ENCODE measurements at places on chromosomes 5 and 9.

- DNase-seq: no peak
Observed at GRCh38 chr5:149125386-149125891, 15.9 kb upstream of the ABLIM3 start.

- DNase-seq: no peak
Observed at GRCh38 chr9:74838351-74838750, 49.4 kb downstream of the TRPM6 start.

- no peak for DNase-seq
Observed at GRCh38 chr9:76004526-76004925, 114.1 kb downstream of the PCSK5 start.

DNA sequence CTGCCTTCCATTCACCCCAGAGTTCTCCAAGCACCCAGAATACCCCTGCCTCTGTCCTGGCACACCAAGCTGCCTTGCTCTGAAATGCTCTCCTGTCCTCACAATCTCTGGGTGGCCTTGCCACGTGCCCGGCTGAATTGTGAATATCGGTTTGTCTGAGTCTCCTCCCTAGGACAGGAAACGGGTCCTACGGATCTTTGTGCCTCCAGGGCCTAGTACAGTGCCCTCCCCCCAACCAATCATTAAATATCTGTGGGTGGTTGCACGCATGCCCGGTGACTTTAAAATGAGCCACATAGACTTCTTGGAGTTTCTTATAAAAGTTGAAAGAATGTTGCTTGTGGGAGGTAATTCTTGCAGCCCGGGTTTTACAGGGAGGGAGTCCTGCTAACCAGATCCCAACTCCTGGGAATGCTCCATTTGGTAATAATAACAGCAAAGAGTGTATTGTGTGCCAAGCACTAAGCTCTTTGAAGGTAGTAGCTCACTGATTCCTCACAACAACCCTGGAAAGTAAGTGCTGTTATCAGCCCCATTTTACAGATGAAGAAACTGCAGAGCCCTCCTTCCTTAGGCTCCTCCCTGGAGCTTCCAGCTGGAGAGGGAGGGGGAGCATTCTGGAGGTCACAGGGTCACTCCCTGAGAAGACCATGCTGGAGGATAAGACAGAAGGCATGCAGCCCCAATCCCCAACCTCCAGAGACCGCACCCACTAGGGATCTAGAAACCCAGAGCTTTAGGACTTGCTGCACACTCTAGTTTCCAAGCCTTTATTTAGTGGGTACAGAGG, 23.4 kb downstream of the URM1 start:
- DNase-seq: no peak

GRCh38 chr5:152358861-152359568, 46.1 kb downstream of the NMUR2 start:
- no peak for DNase-seq

GRCh38 chr5:157729858-157730257, 1.4 kb upstream of the THG1L start:
- DNase-seq: no peak

GRCh38 chr9:25857147-25857546, 178.9 kb upstream of the TUSC1 start:
- DNase-seq: peak; percentile 16

- DNase-seq: no peak
Observed at GRCh38 chr5:141994511-141995136, 18.2 kb downstream of the GNPDA1 start.

DNA sequence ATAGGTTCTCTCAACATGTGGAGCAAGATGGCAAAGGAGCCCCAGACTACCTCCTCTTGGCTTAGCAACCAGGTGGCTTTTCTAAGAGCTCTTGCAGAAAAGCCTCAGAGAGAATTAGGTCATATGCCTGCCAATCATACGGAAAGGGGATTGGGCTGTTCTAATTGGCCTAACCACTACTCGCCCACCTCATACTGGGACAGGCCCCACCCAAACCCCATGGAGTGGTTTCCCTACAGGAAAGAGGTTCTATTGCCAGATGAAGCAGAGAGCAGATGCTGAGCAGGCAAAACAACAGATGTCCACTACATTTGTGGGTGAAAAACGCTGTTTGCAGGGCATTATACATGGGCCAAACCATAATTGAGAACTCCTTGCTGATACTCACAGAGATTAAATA, 29.0 kb downstream of the ABLIM3 start:
- no peak for DNase-seq

- peak; percentile 13 for DNase-seq
Observed at GRCh38 chr9:19102181-19102630, 498 bp downstream of the HAUS6 start.

DNA sequence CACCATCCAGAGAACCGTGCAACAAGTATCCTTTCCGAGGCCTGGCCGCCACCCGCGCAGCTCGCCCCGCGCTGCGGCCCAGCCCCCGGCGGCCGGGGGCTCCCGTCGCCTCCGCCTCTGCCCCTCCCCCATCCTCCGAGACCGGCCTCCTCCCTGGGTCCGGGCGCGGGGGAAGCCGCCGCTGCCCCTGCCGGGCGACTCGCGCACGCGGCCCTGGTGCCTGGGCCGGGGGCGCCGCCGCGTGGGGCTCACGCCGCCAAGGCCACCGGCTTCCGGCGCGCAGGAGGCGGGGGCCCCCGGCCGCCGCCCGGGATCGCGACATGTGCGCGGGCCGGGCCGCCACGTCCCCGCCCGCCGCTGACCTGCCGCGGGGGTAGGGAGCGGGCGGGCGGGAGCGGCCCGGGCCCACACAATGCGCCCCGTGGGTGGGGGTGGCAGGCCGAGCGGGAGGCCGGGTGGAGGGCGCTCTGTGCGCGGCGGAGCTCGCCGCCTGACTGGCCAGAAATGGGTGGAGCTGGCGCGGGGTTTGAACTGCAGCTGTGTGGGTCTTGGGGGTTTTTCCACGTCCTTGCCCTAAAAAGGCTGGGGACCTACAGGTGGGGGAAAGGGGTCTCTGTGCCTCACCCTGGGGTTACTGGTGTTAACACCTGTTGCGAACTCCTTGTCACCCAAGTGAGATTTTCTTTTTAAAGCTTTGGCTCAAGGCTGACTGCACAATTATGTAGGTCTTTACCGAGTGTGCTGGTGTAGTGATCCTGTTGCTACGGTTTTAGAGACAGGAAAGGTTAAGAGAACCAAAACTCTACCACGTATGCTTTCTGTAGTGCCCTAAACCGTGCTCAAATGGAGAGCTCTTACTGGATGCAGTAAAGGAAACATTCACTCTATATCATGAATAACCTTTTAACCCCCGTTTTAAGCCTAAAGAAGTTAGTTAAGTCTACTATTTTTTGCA, 32.3 kb downstream of the TNPO1 start:
- DNase-seq: no peak

DNA sequence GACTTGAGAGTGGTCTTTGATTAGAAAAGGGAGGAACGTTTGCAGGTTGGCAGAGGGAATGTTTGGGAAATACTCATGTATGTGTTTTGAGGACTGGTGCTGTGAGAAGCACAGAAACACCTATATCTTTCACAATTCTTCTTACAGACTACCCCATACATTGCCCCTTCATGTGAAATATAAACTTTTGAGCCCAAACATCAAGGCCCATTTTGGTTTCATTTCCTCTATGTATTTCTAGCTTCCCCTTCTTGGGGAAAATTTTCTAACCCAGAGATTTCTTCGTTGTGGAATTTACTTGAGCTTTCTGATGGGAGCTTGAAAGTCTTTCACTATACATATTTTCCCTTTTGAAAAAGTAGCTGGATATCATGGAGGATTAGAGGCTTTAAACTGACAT, 67.6 kb downstream of the FYB1 start:
- no peak for DNase-seq

GRCh38 chr5:156121234-156121633, 205.7 kb upstream of the SGCD start:
- DNase-seq: no peak

DNA sequence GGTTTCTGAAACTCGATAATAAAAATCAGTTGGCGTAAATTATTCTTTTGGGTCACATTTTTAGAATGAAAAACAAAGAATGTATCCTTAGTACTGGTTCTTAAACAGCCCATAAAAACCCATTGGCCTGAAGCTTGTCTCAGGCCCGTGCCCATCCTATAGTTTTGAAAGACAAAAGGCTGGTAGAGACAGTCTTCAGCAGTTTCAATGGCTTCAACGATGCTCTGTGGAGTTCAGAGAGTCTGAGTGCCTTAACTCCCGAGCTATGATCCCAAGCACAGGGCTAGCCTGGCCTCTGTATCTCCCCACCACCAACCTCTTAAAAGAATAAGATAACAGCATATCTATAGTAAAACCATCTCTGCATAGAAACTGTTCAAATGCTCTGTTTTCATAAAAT, 595.0 kb downstream of the CDH12 start:
- no peak for DNase-seq

DNA sequence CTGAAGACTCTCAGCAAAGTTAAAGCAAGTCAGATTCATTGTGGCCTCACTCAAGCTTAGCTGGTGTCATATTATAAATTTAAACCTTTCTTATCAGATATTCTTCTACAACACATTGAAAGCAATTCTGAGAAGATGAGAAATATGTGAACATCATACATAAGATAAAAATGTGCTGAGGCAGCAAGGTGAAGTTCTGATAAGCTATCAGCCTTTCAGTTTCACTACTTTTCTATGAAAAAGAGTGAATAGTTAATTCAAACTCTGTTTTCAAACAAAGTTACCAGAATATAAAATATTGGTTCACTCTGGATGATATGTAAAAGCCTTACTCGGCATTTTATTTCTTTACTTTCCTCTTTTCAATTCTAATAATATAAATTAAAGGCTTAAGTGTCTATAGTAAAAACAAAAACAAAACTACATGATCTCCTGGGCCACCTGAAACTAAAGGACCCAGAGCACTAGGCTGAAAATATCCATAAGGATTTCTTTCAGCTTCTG, 824.4 kb downstream of the MTRR start:
- DNase-seq: no peak

DNA sequence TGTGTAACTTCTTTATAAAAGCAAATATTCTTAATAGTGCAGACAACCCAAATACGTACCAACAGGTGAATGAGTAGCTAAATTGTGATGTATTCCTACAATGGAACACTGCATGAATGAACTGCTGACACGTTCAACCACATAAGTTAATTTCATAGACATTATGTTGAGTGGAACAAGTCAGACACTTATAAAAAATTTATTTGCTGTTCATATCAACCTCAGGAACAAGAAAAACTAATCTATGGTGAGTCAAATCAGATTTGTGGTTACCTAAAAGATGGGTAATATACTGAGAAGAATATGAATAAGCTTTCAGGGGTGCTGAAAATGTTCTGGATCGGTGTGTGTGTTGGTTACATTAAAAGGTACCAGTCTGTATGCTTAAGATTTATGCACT, 35.7 kb downstream of the INVS start:
- DNase-seq: no peak

DNA sequence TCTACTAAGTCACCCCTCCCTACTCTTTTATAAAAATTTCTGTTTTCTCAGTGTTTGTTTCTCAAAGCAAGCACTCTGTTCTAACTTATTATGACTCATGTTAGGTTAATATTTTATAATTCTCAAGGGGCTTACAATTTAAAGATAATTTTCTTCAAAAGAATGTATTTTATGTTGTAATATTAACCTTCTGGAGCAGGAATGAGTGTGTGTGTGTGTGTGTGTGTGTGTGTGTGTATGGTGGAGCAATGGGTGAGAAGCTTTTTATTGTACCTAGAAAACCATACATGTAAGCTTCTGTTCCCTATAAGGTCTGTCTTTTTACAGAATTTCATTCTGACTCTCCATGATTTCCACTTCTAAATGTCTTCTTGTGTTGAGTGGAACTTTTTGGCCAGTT, 63.0 kb downstream of the PBX3 start:
- no peak for DNase-seq

All from Kasumi-1 (cell line).